ENCODE measurements at places on chromosomes 13 and 19.

GRCh38 chr13:21149568-21149967 is 26.8 kb downstream of the SKA3 start:
- no peak for DNase-seq

DNA sequence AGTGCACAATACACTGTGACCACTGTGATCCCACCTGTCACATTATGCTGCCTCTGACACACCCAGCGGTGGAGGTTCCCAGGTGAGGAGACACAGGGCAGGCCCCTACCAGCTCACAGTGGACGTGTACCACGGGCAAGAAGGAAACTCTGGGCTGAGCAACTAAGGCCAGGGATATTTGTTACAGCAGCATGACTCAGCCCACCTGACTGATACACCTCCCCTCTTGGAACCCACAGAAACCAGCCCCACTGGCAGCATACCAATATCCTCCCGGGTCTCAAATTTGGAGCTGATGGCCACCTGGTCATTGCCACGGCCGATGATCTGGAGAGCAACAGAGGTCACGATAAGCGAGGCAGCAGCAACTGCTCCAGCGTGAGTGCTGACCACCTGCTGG is 14.9 kb downstream of the KLC3 start:
- DNase-seq, result no peak

DNA sequence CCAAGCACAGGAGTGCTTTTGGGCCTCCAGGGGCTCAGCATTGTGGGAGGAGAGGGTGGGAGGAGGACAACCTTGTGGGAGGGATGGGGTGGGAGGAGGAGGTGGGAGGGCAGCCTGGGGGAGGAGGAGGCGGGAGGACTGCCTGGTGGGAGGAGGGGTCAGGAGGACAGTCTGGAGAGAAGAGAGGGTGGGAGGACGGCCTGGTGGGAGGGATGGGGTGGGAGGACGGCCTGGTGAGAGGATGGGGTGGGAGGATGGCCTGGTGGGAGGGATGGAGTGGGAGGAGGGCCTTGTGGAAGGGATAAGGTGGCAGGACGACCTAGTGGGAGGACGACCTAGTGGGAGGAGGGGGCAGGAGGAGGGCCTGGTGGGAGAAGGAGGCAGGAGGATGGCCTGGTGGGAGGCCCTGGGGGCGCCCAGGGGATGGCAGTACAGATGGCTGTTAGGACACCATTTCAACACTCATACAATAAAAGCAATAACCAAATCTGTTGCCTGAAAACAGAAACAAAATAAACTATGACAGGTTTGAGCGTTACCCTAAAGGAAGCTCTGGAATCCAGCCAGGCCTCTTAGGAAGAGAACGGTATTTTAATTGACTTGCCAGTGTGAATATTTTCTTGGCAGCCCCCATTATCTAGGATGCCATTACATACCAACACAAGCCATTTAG is 63.7 kb downstream of the CRYL1 start:
- DNase-seq, result no peak

DNA sequence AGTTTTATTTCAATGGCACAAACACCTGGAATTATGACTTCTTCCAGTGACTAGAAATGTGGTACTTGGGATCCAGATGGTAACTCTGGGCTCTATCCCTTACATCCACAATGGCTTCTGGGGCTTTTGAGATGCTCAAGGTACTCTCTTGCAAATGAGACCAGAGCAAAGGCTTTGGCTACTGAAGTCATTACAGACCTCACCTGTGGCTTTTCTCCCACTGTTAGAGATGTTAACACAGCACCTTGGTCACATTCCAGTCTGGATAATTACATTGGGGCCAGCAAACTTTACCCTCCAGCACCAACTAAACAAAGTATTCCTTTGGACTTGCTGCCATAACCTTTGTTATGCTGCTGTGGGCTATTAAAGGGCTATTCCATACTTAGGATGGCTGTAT is 6.1 kb downstream of the ENOX1 start:
- no peak for DNase-seq

GRCh38 chr13:43852923-43853404 is 26.6 kb downstream of the CCDC122 start:
- DNase-seq, result no peak

GRCh38 chr13:27194895-27195764 is 23.5 kb upstream of the USP12 start:
- no peak for DNase-seq

- peak; percentile 33 for DNase-seq
These were observed 106.6 kb downstream of the COL4A1 start for GRCh38 chr13:110200276-110200870.

GRCh38 chr19:1164684-1165531 is 9.2 kb downstream of the SBNO2 start:
- DNase-seq, result no peak

- no peak for DNase-seq
These were observed 29.5 kb upstream of the SLC7A1 start for GRCh38 chr13:29624997-29625396.

- no peak for DNase-seq
These were observed 6.3 kb downstream of the SPINT2 start for GRCh38 chr19:38270587-38271167.

DNA sequence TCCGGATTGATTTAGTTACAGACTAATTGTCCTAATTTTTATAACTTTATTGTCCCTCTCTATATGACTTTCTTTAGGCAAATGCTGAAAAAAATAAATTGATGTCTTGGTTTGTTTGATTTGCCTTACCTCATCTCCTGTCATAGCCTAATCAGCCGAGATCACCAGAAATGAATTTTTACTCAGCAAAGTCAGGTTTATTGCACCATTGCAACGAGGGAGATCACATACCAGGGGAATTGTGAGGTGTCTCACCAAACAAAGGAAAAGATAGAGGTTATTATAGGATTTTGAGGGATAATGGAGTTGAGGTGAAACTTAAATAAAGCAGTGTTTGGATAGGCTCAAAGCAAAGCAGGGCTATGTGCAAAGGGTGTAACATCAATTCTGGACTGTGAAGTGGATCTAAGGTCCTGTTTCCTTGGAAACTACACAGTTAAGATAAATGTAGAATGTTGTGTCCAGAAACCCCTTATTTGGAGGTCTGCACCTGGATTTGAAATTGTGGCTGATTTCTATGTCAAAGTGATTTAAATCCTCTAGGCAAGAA is 372.6 kb downstream of the OXGR1 start:
- no peak for DNase-seq

DNA sequence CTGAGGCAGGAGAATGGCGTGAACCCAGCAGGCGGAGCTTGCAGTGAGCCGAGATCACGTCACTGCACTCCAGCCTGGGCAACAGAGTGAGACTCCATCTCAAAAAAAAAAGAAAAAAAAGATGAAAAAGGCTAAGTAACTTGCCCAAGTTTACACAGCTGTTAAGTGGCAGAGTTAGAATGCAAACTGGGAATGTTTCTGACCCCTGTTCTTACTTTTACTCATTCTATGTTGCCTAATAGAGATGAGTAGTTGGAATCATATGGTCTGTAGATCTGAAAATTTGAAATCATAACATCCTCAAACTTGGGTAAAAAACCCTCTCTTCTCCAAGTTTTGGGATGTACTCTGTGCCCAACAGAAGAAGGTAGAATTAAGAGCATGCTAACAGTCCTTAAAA is 235.8 kb upstream of the RFC3 start:
- DNase-seq, result no peak

DNA sequence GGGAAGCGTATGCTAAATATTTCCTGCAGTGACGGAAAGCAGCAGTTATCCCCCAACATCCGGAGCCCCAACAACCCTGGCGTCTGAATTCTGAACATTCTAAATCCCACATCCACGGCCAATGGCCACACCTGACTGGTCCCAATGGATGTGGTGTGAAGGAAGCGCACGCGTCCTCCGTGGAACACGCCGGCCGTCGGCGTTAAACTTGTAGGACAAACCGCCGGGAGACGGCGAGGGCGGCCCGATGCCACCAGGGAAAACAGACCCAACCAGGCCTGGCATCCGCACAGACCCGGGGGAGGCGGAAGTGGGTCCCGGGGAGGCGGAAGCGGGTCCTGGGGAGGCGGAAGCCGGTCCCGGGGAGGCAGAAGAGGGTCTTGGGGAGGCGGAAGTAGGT is 3.2 kb downstream of the SHC2 start:
- DNase-seq, result no peak

- no peak for DNase-seq
These were observed 15.6 kb upstream of the LHFPL6 start for GRCh38 chr13:39618561-39618960.

DNA sequence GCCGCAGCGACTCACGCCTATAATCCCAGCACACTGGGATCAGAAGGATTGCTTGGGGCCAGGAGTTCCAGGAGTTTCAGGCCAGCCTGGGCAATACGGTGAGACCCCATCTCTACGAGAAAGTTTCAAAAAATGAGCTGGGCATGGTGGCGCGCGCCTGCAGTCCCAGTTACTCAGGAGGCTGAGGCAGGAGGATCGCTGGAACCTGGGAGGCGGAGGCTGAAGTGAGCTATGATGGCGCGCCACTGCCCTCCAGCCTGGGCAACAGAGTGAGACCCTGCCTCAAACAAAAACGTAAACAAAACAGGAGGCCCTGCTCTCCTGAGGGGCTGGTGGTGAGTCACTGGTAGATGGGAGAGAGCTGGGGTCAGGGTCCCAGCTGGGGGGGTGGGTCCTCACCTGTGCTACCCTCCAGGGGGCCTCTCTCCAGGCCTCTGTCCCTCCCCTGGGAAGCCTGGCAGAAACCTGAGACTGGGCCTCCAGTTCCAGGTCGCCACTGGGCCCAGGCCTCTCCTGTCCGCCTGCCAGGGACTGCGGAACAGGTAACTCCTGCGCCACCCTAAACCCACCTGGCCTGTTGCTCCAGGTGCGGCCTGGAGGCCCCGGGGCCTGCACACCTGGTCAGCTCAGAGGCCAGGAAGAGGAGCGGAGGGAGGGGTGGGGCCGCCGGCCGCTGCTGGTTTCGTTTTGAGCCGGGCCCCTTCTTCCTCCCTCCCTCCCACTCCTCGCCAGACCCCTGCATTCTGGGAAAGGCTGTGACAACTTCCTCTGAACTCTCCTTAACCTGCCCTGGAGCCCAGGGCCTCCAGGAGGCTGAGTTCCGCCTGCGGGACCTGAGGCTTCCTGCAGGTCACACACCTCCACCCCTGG is 17.2 kb upstream of the ZBTB7A start:
- DNase-seq, result no peak

- DNase-seq, result no peak
These were observed 82.8 kb downstream of the ITGBL1 start for GRCh38 chr13:101535192-101535746.

GRCh38 chr19:1787116-1787515 is 25.0 kb downstream of the ATP8B3 start:
- DNase-seq, result no peak

DNA sequence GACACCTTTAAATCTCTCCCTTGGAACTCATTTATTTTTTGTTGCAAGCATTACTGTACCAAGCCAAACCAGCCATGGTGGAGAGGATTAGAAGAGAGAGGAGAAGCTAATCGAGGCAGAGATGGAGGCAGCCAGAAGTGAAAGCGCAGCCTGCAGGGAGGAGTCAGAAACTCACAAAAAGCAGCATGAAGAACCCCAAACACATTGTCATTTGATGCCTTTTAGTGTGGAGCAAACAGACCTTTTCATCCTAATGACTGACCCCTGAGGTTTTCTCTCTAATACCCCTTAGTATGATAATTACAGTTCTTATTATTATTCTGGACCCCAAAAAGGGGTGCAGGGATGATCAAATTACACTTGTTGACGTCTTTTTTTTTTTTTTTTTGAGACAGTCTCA is 62.5 kb downstream of the TNFRSF19 start:
- DNase-seq, result no peak

- DNase-seq, result no peak
These were observed 4.1 kb downstream of the FRY start for GRCh38 chr13:32035716-32036115.

- DNase-seq, result no peak
These were observed at the start of gene ZNF541 for GRCh38 chr19:47573071-47574026. Gene ZNF541, minus strand, starts transcription at chr19:47573148. Its CDS starts 17,292 bp downstream, at chr19:47555856.

DNA sequence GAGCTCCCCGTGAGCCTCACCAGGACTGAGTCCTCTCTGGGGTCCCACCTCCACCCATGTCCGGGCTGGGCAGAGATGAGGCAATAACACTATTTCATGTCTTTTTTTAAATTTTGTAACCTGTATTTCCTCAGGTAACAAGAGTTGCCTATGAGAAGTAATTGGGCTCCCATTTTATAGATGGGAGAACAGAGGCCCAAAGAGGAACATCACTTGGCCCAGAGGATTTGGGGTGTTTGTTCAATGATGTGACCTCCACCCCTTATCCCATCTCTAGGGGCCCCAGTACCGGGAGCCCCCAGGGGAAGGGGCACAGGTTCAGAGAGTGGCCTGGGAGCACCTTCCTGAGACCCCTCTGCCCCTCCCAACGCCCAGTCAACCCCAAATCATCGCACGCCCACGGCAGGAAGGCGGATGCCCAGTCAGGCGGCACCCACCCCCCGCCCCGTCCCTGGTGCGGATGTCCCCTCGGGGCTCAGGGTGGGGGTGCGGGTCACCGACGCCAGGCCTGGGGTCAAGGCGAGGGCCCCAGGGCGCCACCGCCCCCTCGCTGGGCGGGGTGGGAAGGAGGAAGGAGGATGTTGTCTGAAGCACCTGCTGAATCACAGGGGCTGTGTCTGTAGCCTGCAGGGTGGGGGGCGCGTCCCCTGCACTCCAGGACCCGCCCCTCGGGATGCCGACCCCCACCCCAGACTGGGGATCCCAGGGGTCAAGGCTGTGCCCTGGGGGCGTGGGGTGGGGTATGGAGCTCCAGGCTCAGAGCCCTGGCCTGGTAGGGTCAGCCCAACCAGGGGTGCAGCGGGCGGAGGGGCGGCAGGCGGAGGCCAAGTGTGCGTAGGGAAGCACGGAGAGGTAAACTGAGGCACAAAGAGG is 9.0 kb upstream of the CIRBP start:
- DNase-seq, result no peak

DNA sequence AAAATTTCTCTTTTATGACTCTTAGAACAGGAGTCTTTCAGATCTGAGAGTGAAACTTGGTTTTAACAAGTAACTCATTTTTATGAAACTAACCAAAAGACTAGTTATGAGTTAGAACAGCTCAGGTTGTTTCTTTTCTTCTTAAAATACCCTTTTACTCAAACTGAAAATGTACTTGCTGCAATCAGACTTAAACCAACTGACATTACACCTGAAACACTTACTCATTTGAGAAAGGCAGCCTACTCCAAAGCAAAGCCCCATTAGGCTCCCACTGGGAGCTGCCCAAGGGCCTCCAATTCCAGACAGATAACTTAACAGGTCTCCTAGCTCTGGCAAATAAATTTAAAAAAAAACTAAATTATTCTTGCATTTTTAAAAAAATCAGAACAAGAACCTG is 3.6 kb downstream of the FOXO1 start:
- DNase-seq, result no peak

GRCh38 chr13:47455626-47456025 is 545.4 kb downstream of the SUCLA2 start:
- DNase-seq, result peak; percentile 42

GRCh38 chr13:110937511-110938285 is 22.8 kb upstream of the ANKRD10 start:
- DNase-seq, result no peak

DNA sequence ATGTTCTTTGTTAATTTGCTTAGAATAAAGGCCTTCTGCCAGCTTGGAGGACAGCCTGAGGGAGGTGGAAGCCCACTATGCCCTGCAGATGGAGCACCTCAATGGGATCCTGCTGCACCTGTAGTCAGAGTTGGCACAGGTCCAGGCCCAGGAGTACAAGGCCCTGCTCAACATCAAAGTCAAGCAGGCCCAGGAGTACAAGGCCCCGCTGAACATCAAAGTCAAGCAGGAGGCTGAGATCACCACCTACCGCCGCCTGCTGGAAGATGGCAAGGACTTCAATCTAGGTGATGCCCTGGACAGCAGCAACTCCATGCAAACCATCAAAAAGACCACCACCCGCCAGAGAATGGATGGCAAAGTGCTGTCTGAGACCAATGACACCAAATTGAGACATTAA is 41.7 kb downstream of the ZNF85 start:
- DNase-seq, result no peak

- no peak for DNase-seq
These were observed 538.5 kb downstream of the GPC6 start for GRCh38 chr13:93765062-93765461.
